ENCODE measurements at places on chromosomes 4 and X. TPM values are rescaled to one million over a fixed set of nuclear protein-coding genes. Genes with fewer than 3 reads are reported as not detected.

The USP17L12 gene
- not detected for total RNA-seq

The PHF8 gene
- 21.5 TPM for total RNA-seq

The PWWP3B gene
- total RNA-seq: 0.43 TPM

The ZMAT1 gene
- 0.28 TPM for total RNA-seq

The ZNF718 gene
- total RNA-seq: 11.6 TPM

The MAGEA1 gene
- total RNA-seq: not detected

The UGT2A1 gene
- not detected for total RNA-seq

The FGF16 gene
- total RNA-seq: not detected

The SERTM2 gene
- not detected for total RNA-seq

The KIT gene
- total RNA-seq: 0.07 TPM

The GPR82 gene
- not detected for total RNA-seq

The SMIM10 gene
- total RNA-seq: not detected

The TEC gene
- 1.6 TPM for total RNA-seq

The POU3F4 gene
- total RNA-seq: not detected

The KLHL4 gene
- total RNA-seq: 0.64 TPM

The MEPE gene
- total RNA-seq: not detected

The NSUN7 gene
- total RNA-seq: 3.6 TPM

The VSIG4 gene
- total RNA-seq: not detected

The ANOS1 gene
- 4.0 TPM for total RNA-seq

The TGIF2LX gene
- not detected for total RNA-seq

The SAGE1 gene
- not detected for total RNA-seq
